ENCODE measurements at places on chromosomes 2 and 18. TPM values are rescaled to one million over a fixed set of nuclear protein-coding genes. Genes with fewer than 3 reads are reported as not detected.

DNA sequence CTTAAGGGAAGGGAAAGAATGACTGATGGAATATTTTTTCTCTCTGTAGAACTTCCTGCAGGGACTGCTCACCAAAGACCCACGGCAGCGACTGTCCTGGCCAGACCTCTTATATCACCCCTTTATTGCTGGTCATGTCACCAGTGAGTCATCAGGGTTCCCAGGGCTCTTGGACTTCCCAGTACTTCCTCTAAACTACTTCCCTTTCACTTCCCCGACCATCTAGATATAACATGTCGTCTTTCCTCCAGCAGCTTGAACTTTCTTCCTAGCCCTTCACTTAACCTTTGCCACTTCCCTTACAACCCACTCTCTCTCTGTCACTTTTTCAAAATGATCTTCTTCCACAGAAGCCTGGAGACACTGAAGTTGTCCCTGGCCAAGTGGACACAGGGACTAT, 7.2 kb downstream of the STK36 start:
- DNase-seq = no peak

TMEM178A gene
- total RNA-seq = 5.2 TPM

GRCh38 chr2:60488291-60488690, 65.2 kb downstream of the BCL11A start:
- DNase-seq = no peak

PLGLB2 gene
- 3.9 TPM for total RNA-seq

DNA sequence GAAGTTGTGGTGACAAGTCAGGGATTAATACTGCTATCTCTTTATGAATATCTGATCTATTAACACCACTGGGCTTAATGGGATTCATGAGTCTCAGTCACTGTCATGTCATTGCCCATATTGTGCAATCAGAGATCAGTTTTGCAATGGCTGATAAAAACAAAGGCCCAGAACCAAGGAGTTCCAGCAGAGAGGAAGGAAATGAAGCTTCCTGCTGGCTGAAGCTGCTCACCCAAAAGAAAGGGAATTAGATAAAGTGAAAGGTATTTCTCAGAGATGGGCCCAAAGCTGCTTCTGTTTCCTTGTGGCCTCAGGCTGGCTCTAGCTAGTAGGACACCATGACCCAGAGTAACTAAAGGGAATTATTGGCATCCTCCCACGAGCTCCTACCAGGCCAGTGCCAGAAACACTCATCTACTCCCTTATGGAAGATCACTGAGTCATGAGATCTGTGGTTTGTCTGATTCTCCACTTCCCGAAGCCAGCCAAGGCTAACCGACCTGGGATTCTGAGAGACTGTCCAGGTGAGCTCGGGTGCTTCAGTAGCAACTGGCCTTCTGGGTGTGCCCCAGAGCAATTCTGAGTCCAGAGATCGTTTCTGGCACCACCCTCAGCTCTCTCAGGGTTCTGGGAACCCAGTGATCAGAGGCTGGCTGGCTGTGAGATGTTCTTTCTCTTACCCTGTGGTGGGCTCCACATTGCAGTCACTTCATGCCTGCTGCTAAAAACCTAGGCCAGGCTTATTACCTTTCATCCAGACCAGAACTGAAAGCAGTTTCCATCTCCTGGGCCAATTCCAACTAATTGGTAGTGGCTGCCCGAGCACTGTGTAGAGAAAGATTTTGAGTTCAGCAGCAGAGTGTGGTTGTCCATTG, 129.5 kb upstream of the PELI1 start:
- DNase-seq = no peak

GRCh38 chr2:160583146-160583535, 89.5 kb upstream of the RBMS1 start:
- DNase-seq = peak; percentile 64

GRCh38 chr2:56338232-56338631, 154.4 kb downstream of the CCDC85A start:
- no peak for DNase-seq

TOGARAM2 gene
- total RNA-seq = 0.48 TPM

- DNase-seq = peak; percentile 59
These were observed 169.4 kb downstream of the SMAD7 start for GRCh38 chr18:48781163-48781987.

BOLL gene
- 0.11 TPM for total RNA-seq

GRCh38 chr2:25104736-25105135, 62.9 kb downstream of the EFR3B start:
- DNase-seq = no peak

REG3G gene
- total RNA-seq = not detected

DNA sequence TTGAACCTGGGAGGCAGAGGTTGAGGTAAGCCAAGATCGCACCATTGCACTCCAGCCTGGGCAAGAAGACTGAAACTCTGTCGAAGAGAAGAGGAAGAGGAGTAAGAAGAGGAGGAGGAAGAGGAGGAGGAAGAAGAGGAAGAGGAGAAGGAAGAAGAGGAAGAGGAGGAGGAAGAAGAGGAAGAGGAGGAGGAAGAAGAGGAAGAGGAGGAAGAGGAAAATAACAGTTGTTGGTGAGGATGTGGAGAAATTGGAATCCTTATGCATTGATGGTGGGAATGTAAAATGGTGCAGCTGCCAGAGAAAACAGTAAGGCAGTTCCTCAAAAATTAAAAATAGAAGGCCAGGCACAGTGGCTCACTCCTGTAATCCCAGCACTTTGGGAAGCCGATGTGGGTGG, 8.5 kb upstream of the NCL start:
- no peak for DNase-seq

DNA sequence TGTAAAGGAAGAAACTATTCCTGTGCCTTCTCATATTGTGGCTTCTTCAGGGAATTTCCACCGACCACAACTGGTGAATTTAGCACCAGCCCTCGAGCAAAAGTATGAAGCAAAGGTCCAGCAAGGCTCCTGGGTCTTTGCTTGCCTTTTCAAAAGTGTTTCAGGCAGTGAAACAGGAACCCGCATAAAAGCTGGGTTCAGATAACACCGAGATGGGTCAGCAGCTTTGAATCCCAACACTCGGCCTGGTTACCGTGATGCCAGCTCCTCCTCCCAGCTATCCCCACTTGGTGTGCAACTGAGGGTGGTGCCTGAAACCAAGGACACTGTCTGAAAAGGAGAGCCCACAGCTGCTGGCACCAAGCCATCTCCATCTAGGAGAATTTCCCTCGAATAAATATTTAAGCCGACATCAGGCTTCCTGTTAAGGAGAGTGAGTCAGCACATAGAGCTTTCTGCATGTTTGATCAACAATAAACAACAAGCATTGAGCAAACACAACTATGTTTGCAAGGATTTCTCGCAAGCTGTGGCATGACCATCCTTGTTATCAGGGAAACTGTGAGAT, 69.5 kb downstream of the ANTXR1 start:
- DNase-seq = peak; percentile 71

LINC00305 gene
- total RNA-seq = not detected

RTP5 gene
- not detected for total RNA-seq

STAT4 gene
- 7.1 TPM for total RNA-seq

DNA sequence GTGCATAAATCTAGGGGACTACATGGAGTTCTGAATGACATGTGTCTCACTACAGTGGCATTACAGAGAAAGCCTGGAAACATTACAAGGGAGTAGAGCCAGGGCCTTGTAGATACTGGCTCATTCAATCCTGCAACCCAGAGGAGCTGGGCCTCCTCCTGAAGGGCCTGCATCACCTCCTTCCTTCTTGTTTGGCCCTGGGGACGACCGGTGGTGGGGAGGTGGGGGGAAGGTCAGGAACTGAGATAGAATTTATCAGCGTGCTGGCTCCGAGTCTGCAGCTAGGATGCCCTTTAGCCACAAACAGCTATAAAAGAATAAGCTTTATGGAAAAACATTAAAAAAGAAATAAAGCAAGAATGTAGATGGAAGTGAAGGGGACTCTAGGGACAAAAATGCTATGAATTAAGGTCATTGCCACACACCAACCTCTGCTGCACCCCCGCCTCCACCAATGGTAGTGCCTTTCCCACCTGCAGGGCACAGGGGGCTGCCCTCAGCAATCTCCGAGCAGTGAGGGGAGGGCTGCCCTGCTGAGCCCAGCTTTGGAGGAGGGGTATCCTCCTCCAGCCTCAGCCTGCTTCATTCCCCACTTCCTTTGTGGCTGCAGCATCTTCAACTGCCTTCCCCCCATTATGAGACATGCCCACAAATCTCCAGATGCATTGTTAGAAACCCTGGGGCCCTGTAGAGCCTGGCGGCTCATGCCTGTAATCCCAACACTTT, 149.0 kb downstream of the MSH2 start:
- no peak for DNase-seq
